Activated CD8-positive, alpha-beta T cell treated with anti-CD3 and anti-CD28 coated beads for 36 hours (primary cell): ENCODE measurements at places on chromosomes 2 and 18. TPM values are rescaled to one million over a fixed set of nuclear protein-coding genes. Genes with fewer than 3 reads are reported as not detected.

DNA sequence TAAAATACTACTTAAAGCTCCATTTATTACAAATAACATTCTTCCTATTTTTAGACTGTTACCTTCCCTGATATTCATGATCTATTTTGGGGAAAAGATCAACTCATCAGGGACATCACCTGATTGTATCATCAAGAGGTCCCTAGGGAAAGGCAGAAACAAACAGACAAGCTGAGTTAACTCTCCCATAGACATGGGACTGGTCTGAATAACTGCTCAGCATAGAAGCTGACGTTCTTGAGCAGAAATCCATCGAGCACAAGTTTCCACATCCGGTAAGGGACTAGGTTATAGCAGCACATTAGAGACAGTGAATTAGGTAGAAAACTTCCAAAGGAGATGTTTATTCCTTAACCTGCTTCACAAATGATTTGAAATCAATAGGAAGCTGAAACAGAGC lies 1100.4 kb upstream of the SLC39A10 start:
- no peak for DNase-seq

DNA sequence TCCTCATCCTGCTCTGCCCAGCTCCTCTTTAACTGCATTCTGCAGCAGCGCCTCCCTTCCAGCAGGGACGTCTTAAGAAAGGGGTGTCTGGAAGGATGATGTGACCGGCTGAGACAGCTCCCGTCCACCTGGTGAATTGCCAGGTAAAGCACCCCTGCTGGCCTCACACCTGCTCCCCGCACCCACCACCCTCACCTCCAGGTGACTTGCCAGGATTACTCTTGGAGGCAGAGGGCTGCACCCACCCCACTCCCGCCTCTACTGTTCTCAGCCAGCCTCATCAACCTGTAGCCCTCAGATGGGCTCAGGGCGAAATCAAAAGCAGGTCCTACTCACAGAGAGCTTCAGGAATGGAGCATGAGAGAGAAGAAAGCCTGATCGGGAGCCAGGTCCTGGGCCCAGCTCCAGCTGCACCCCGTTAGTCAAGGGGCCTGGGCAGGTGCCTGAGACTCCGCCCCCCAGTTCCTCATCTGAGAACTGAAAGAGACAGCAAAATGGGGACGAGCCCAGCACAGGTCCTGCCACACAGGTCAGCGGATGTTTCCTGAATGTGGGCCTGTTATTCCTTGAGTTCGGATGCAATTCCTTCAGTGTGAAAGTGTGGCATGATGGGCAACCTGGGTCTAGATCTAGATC lies 5.6 kb downstream of the ADRA2B start:
- no peak for DNase-seq

DNA sequence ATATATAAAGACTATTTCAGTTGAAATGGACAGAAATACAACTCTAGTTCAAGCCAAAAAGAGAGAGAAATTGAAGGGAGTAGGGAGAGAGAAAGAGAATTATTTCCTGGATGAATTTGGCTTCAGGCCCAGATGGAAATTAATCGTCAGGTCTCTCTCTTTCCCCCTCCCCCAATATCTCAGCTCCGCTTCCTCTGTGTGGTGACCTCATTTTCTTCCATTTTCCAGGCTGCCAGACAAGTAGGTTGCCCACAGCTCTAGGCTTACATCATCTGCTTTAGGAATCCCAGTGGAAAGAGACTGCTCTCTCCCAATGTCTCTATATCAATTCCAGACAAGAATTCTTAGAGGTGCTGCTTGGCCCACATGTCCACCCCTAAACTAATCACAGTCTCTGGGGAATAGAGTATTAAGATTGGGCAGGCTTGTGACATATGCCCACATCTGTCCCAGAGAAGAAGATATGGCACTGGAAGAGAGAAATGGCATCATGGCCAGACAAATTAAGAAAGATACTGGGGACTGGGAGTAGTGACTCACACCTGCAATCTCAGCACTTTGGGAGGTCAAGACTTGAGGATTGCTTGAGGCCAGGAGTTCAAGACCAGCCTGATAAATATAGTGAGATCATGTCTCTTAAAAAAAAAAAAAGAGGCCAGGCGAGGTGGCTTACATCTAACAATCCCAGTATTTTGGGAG lies 37.2 kb upstream of the CFAP36 start:
- no peak for DNase-seq

- DNase-seq: no peak
Measured at GRCh38 chr2:194015751-194016150, 1641.3 kb upstream of the SLC39A10 start.

DNA sequence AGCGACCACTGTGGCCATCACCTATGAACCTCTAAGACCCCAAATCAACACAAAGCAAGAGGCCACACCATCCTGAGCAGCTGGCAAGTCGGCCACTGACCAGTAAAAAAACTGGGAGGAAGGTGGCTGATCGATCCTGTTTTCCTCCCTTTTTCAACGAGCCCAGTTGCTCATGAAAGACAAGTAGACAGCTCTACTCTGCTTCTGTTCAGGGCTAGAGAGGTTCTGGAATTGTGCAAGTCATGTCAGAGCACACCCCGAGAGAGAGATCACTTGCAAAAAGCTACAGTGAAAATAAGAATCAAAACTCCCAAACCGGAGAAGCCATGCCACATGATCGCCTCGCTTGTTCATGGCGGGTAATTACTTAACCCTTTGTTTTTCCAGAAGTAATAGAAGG lies 34.6 kb downstream of the ZNF516 start:
- DNase-seq: no peak

DNA sequence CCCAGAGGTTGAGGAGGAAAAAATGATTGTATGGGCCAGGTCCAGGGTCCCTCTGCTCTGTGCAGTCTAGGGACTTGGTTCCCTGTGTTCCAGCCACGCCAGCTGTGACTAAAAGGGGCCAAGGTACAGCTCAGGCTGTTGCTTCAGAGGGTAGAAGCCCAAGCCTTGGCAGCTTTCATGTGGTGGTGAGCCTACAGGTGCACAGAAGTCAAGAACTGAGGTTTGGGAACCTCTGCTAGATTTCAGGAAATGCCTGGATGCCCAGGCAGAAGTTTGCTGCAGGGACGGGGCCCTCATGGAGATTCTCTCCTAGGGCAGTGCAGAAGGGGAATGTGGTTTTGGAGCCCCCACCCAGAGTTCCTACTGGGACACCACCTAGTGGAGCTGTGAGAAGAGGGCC lies 10.6 kb upstream of the MBP start:
- no peak for DNase-seq

- no peak for DNase-seq
Measured at GRCh38 chr2:97966545-97967215, 29.1 kb downstream of the TMEM131 start.

DNA sequence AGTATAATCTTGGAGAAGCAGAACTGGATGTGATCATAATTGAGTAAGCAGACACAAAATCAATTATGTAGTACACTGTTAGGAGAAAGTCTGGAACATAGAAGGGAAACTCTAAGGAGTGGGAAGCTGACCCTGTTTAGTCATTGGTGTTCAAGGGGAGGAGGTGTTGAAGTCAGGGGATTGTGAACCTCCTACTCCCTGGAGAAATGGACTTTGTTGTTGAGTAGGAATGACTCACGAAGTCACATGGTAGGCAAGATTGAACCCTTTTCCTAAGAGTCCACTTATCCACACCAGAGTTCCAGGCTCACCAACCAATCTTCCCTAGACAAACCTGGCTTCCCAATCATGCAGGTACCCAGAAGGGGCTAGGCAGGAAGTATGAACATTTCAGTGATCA lies 81.0 kb upstream of the BCL11A start:
- DNase-seq: no peak

The ARHGAP28 gene
- not detected for total RNA-seq

The PFN4 gene
- total RNA-seq: not detected

The ERBB4 gene
- not detected for total RNA-seq

The VWA3B gene
- not detected for total RNA-seq

The MYOM1 gene
- 1.0 TPM for total RNA-seq
